Hepatocyte (in vitro differentiated cells): ENCODE measurements at places on chromosomes 13 and 19. TPM values are rescaled to one million over a fixed set of nuclear protein-coding genes. Genes with fewer than 3 reads are reported as not detected.

DNA sequence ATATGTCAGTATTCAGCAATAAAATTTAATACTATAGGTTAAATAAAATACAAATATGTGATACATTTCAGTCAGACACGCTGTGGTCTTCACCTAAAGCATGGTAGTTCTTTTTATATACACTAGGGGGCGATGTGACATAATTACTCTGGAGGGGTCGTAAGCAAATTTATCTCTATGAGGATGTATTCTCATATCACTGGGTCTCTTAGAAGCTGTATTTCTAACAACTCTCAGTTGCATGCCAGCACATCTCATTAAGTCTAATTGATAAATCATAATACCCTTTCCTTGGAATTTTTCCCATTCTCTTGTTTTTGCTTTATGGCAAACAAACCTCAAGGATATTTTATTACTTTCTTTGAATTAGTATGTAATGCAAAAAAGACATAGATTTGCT is 3.9 kb upstream of the PCDH17 start:
- DNase-seq = peak; percentile 55

DNA sequence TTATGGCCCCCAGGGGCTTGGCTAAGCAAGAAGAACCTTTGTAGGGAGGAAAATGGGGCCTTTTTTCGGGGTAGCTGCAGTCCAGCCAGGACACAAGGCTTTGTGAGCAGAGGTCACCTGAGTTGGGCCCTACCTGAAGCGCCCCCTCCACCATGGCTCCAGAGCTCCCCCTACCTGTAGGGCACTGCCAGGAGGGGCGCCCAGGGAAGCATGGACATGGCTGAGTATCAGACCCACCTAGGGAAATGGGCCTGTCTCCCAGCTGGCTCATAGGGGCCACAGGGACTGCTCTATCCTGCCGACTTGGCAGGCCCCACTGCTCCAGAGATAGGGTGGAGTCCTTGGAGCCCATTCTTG is 9.0 kb upstream of the CEBPA start:
- no peak for DNase-seq

- peak; percentile 59 for DNase-seq
Observed at GRCh38 chr13:22040810-22041364, 370.0 kb downstream of the FGF9 start.

- peak; percentile 94 for DNase-seq
Observed at GRCh38 chr19:18416778-18417249, 2.4 kb upstream of the SSBP4 start.

GRCh38 chr13:51246025-51246417 is 23.8 kb downstream of the FAM124A start:
- DNase-seq = no peak

- no peak for DNase-seq
Observed at GRCh38 chr13:101111894-101112293, 304.4 kb downstream of the NALCN start.

GRCh38 chr13:28058866-28059613 is 41.3 kb downstream of the FLT3 start:
- DNase-seq = peak; percentile 17

Gene ZNF345
- total RNA-seq = 4.8 and 7.9 TPM in 2 replicates

Gene HSH2D
- total RNA-seq = 4.0 and 6.1 TPM in 2 replicates

Gene ANKRD24
- 0.84 and 3.4 TPM in 2 replicates for total RNA-seq

Gene BAX
- 76.4 and 77.3 TPM in 2 replicates for total RNA-seq
